ENCODE measurements at places on chromosomes 7 and 10.

GRCh38 chr7:36468370-36469101, 78.9 kb downstream of the ANLN start:
- DNase-seq: no peak

DNA sequence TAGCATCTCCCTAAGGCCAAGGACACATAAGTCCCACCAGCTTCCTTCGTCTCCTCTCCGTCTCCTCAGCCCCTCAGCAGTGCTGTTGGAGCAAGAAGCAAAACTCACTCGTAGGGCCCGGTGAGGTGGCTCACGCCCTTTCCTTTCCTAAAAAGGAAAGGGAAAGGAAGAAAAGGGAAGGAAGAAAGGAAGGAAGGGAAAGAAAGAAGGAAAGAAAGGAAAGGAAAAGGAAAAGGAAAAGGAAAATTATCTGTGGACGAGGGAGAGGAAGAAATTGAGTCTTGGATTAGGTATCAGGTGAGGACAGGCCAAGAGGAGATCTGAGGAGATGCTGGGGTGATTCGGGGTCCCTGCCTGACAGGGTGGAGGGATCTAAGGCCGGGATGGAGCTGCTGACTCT, 3.1 kb upstream of the ZNF316 start:
- DNase-seq: no peak

DNA sequence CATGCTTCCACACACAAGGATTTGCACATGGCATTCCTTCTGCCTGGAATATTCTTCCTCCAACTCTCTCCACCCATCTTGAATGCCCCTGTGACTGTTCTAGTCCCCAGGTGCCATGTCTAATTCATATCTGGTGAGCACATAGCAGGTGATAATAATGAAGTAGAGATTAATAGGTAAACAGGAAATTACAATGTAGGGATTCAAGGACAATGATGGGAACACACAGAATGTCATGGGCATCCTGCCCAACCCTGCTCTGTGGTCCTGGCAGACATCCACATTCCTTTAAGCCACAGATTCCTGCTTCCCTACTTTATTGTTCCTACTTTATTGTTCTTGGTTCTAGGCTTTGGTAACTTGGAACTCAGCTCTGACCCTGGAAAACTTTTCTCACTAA, 115.8 kb downstream of the THSD7A start:
- DNase-seq: no peak

DNA sequence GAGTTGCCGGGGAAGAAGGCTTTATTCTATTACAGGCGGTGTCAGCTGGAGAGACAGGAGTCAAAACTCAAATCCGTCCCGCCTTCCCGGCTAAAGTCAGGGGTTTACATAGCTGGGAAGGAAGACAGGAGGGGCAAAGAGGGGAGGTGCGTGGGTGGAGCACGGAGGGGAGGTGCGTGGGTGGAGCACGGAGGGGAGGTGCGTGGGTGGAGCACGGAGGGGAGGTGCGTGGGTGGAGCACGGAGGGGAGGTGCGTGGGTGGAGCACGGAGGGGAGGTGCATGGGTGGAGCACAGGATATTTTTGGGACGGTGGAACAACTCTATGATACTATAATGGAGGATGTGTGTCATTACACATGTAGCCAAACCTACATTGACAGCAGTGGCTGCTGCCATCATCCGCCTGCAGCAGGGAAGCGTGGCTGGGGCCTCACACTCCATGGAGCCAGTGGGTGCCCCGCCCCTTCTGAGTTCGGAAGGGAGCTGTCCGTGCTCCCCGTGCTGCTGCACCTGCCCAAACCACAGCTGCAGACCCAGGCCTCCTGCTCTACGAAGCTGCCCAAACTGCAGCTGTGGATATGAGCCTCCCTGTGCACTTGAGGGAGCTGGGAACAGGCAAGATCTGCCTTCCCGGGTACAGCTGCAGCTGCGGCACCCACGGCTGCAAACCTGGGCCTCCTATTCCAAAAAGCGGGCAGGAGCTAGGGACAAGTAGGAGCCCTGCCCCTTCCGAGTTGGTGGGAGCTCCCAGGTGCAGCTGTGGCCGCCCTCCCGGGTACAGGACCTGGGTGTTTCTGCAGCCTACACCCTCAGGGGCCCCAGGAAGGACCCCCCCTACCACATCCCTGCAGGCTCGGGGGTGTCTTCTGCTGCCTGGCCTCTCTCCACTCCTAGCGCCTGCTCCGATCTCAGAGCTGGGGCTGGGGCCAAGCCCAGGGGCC, 119.4 kb downstream of the DYNC2I1 start:
- peak; percentile 15 for DNase-seq

GRCh38 chr7:107668296-107668695, 7.7 kb downstream of the SLC26A4 start:
- no peak for DNase-seq

- no peak for DNase-seq
These were observed 34.5 kb downstream of the ASB13 start for GRCh38 chr10:5631936-5632335.

DNA sequence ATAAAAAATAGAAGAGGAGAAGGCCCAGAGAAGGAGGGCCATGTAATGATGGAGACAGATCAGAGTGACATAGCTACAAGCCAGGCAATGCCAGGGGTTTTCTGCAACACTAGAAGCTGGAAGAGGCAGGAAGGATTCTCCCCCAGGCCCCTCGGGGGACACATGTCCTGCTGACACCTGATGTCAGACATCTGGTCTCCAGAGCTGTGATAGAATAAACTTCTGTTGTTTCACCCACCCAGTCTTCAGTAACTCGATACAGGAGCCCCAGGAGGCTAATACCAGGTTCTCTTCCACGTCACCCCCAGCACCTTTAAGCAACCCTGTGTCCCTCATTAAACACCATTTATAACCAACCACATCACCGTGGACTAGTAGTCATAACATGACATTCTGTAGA, 94.9 kb downstream of the TMEM130 start:
- DNase-seq: no peak

DNA sequence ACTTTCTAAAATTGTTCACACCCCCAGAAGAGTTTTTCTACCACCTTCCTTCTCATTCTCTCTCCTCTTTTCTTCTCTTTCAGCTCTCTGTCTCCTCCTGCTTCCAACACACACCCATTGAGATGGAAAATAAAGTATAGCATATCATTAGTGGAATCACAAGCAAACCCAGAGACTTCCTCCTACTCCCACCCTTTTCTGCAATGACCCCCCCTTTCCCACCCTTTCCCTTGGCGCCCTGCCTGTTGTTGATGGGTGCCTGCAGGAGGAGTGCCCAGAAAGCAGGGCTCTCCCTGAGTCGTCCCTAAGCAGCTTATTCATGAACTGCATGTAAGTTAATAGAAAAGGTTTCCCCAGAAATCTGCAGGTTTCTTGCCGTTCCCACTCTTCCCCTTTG, 300.0 kb downstream of the PLXNA4 start:
- DNase-seq: no peak

DNA sequence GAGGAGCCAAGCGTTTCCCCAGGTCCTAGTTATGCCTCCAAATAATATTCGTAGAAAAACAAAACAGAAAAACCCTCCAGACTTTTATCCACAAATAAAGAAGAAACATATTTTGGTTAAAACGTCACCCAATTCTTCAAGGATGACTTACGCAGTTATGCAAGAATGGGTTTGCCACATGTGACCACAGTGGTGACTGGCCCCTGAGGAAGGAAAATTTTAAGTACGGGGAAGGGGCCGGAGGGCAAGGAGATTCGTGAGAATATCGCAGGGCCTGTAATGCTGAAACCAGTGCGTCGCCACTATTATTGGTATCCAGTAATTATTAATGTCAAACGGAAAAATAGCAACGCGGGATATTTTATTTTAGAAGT, 537 bp upstream of the MRPS24 start:
- DNase-seq: no peak

- no peak for DNase-seq
These were observed 14.5 kb downstream of the ATP6V1F start for GRCh38 chr7:128876978-128877755.

GRCh38 chr7:35505066-35505465, 189.9 kb downstream of the HERPUD2 start:
- no peak for DNase-seq

GRCh38 chr7:93980744-93981479, 23.2 kb downstream of the BET1 start:
- DNase-seq: no peak

DNA sequence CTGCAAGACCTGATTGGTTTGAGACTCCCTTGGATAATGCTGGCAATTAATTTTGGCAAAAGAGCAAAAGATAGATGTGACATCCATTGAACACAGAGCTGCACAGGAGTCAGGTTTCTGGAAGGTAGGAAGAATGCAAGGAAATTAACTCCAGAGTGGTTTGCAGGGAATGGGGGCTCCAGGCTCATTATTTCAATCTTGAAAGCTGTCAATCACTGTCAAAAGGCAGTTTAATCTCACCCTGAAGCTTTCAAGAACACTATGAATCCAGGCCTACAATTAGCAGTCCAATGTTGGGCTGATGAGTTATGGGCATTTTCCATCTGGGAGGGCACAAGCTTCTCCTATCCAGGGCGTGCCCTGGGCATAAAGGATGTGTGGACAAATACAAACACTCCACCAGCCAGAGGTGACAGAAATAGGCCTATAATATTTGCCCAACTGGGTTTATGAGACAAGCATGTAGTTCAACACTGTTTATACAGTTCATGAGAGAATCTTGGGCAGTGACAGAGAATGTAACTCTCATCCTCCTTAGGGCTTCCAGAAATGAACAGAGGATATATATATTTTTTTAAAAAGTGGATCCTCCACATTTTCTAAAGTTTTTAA, 80.5 kb downstream of the KCNMA1 start:
- no peak for DNase-seq

- DNase-seq: no peak
These were observed 39.3 kb downstream of the SPDYE5 start for GRCh38 chr7:75531359-75531821.
